T47D (cell line): ENCODE measurements at places on chromosomes 5 and 9.

GRCh38 chr5:178212241-178213002 lies 8.1 kb downstream of the HNRNPAB start:
- DNase-seq: no peak

DNA sequence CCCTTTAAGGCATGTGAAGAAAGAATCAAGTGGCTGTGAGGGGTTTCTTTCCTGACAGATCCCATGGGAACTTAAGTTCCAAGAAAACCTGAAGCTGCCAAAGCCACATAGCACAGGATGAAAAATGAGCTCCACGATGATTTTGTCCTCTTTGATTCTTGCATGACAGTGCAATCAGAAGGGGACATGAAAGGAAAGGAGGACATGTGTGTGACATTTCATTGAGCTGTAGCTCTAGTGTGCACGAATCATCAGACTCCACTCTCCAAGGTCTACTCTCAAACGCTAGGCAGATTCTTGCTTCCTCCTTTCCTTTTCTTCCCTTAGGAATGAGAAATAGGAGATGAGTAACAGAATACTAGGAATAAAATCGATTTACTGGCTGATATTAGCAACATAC lies 142.0 kb downstream of the ZNF608 start:
- DNase-seq: no peak

- DNase-seq: no peak
Observed at GRCh38 chr9:125878164-125878631, 131.0 kb downstream of the PBX3 start.

DNA sequence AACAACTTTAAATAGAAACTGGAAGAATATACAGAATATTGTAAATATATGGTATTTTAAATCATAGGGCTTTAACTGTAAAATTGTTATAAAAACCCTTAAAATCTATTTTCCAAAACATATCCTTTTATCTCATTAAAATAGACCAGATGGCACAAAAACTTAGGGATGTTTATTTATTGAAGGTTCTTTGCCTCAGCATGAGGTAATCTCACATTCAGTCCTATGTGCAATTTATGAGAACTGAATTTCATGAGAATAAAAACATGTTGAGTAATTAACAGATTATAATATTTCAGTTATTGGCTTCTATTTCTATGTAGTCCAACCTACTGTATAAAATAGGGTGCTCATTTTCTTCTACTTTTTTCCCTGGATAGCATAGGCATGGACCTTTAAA lies 329.2 kb upstream of the PRR16 start:
- no peak for DNase-seq

GRCh38 chr5:1724822-1725602 lies 74.6 kb downstream of the MRPL36 start:
- no peak for DNase-seq

DNA sequence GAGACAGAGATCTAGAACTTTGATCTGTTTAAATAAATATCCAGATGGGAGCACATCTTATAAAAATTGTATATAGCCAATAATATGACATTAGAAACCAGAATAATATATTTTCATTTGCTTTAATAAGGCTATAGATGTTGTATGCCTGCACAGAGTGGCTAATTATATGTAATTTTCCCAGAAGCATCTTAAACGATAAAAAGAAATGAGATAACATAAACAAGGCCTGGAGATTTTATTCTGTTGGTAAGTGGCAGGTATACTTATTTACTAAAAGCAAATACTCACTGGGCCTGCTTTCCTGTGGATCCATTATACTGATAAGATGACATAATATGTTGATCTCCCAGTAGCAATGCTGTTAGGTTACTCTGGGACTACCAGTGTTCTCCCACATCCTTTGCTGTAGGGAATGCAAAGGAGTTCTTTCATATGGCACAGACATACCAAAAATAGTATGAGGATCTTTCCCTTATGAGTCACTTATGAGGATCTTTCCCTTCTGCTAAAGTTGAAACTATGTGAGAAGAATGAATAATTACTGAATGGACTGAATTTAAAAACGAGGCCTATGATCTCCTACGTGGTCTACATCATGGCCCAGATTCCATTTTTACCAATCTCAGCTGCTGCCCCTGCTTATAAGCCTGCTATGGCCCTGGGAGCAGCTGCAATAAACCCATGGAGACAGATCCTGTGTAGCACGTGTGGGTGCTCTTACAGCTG lies 112.1 kb downstream of the NUDT12 start:
- peak; percentile 50 for DNase-seq

DNA sequence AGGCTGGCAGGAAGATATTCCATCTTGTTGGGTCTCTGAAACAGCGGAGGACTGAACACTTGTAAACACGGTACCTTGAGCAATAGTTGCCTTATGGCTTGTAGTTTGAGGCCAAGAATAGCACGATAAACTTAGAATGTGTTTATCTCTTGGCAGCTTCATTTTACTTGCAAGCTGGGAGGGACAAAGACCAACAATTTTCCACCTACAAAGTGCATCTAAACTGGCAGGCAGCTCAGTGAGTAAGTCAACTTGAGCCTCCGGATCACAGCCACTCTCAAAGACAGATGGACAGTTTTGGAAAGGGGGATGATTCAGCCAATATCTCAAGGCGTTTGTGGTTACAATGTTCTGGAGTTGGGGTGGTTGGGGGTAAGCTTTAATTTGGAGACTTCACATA lies 652.6 kb downstream of the CETN3 start:
- no peak for DNase-seq

DNA sequence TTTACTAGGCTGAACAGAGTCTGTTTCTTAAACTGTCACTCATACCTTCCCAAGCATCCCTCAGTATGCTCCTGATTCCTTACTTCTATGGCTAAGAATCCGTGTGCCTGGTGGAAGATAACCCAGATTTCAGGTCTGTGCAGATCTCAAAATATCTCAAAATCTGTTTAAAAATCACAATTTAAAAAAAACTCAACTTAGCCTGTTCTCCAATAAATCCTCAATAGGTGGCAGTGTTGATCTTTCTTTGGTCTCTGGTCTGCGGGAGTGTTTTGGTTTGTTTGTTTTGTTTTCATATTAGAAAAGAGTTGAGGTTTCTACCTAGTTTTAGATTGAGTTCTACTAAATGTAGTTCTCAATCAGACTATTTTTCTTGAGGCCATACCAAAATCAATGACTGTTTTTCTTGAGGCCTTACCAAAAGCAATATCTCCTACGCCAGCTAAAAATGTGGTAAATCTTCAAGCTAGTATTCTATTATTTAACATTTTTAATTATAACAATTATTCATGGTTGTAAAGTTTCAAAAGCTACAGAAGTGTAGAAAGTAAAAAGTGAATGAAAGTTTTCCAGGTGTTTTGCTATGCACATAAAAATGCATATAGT lies 57.9 kb downstream of the TGFBR1 start:
- DNase-seq: no peak

- no peak for DNase-seq
Observed at GRCh38 chr5:141856037-141856790, 22.0 kb downstream of the PCDH1 start.

DNA sequence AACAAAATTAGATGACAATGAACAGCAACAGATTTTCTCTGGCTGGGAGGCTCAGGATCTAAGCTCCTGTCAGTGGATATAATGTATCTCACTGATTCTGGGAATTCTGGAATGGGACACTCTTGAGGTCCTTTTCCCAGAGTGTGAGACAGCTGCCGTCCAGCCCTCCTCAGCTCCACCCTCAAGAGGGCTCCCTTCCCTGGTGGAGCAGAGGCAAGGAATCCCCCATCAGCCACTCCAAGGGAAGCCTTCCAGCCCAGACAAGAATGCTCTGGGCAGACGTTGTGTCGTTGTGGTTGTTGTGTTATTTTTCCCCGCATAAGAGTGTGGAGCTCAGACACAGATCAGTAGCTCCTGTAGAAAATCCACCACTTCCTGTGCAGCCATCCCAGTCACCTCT lies 47.7 kb upstream of the ATP10B start:
- DNase-seq: no peak
